ENCODE measurements at places on chromosomes 3 and 15.

GRCh38 chr3:100045696-100046095 is 68.6 kb downstream of the FILIP1L start:
- no peak for DNase-seq

GRCh38 chr3:73575519-73575918 is 49.2 kb downstream of the PDZRN3 start:
- DNase-seq: no peak

GRCh38 chr3:143514874-143515273 is 333.4 kb downstream of the SLC9A9 start:
- no peak for DNase-seq

DNA sequence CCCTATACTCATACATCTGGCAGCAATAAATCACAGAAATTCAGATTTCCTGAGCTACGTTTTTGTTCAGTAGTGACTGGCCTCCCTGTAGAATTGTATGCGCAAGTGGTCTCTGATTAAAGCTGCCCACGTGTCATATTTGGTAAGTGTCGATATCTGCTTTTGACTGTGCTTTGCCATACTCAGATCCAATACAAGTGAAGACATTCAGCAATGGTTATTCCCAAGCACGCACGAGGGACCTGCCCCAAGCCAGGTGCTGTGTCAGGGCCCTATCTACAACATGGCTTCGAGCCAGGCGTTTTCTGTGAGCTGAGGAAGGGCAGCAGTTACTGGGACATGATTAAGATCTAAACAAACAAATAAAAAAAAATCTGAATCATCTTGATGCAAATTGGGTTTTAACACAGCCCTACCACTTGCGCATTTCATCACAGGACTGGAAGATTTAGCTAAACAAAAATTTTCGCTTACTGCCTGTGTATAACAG is 47.2 kb upstream of the ICE2 start:
- no peak for DNase-seq

DNA sequence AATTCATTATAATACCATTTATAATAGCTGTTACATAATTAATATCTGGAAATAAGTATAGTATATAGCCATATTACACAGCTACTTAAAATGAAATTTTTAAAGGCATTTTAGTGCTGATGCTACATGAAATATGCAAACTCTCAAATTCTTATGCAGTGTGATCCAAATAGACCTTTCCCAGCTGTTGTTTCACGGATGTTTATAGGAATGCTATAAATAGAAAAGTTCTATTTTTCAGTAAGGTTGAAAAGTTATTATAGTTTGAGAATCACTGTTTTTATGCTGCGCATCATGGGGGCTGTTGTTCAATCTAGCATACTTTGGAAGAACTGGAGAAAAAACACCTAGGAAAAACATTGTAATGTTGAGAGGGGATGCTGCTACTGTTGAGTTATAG is 147.7 kb upstream of the TRIM42 start:
- no peak for DNase-seq

Data from retina (tissue), 1 donor.